ENCODE measurements at places on chromosomes 1 and 21.
A peak's percentile ranks its signal among the peaks of the same experiment; 100 is the strongest.

DNA sequence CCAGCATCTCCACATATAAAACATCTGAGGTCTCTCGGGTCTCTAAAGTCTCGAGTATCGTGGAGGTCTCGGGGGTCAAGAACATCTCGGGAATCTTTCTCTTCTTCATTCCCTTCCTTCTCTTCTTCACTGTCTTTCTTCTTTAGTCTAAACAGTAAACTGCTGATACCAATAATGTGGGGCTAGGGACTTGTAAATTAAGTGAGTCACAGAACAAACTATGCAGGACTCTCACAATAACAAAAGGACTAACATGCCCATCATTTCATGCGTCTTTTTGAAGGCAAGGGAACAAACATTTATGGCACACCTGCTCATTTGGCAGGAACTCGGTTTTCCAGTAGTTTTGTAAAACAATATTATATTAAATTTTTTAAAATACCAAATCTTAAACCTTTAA, 32.4 kb downstream of the PRPF38A start:
- DNase-seq: no peak

DNA sequence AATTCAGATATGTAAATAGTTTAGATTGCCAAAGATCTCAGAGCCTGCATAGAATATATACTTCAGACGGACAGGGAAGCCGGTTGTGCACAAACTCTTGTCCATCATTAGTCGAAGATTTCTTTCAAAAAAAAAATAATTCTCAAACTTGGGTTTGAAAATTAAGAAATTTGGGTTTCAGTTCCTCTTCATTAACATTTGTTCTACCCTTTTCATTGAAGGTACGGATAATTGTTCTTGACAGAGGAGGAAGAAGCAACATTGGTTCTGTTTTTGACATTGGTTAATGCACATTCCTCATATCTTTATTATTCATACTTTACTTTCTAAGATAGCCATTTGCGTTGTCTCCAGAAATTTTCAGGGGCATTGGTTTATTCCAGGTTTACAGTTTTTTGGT, 38.0 kb upstream of the PRMT6 start:
- DNase-seq: no peak

DNA sequence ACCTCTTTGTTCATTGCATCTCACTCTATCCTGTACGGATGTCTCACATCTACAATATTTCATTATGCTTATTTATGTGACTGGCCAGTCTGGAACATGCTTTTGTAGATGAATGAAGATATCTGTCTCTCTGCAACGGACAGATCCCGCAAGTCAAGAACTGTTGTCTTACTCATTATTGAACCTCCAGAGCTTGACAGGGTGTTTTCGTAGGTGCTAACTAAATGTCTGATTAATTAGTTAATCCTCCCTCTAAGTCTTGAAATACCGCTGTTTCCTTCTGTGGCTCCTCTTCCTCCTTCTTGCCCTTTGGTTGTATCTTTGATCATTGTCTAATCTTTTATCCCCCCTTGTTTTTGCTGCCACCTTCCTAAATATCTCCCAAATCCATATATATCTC, 3.2 kb upstream of the C1orf162 start:
- DNase-seq: no peak

DNA sequence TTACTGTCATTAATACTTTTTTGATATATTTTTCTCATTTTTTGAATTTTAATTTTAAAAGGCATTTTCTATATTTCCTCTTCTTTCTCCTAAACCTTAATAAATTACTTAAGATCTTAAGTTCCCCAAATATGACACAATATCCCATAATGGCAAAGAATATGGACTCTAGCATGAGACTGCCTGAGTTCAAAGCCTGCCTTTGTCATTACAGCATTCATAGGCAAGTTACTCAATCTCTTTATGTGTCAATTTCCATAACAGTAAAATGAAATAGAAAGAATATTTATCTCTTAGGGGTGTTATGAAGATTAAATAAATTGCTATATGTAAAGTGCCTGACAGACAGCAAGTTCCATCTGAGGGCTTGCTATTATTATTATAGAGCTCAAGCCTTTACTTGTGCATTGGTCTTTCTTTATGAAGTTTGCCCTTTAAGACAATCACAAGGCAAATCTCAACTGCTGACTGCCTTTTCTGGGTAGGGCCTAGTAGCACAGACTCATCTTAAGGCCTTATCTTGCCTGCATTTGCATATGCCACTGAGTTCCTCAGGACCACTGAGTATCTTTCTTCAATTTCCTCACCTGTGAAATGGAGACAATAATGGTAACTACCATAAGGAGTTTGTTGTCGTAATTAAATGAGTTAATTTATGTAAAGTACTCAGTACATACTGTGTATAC, 231.0 kb downstream of the NRIP1 start:
- DNase-seq: no peak

DNA sequence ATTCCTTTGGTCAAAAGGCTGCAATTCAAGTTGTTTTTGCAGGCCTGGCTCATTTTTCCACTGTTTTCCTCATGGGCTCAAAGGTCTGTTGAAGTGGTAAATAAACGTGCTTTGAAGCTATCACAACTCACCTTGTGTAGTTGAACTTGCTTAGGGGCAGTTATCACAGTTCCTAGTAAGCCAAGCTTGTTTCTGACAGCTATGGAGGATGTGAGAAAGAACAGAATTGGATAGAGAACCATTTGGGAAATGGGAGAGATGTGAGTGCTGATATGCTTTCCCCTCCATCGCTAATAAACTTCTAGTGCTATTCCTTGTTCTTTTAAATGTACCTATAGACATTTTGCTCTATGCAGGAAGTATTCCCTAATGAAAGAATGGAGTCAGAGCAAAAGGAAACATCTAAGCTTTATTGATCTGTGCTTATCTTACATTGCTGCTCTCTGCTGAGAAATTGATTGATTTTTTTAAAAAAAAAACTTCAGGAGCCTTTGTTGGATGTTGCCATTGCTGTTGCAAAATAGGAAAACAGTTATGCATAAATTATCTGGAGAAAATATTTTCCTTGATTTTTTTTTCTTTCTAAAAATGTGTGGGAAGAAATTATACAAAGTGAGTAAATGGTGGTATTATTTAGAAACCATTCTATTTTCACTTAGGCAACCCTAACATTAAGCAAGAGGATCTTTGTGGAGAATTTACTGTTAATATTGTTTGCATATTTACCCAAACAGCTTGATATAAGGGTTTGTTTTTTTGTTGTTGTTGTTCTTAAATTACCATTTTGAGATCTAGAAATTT, 118.2 kb downstream of the MAGI3 start:
- DNase-seq: no peak

GRCh38 chr1:58968360-58968952, 184.6 kb upstream of the JUN start:
- DNase-seq: peak; percentile 66

DNA sequence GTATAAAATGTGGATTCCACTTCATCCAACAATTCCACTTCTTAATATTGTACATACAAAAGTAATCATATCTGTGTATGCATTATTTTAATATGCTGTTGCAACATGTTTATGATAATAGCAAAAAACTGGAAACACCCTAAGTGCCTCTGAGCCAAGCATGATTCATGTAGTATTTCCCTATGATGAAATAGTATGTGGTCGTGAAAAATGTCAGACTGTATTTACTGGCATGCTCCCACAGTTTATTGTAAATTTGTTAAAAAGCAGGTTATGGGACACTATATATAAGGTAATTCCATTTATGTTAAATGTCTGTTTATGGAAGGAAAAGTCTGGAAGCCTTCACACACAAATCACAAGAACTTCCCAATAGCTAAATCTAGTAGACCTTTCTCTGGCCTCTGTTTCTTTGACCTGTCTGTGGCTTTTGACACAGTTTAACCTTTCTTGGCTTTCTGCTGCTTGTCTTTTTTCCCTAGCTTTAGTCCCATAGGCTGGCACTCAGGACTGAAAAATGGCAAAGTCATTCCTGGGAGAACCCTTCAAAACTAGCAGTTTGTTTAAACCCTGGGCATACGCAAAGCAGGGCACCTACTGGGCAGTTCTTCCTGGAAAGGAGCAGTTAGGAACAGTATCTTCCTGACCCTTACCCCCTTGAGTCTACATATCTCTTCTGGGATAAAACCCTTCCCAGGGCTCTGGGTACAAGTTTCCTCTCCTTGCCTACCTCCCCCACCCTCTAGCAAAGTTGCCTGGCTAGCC, 65.4 kb upstream of the ARTN start:
- no peak for DNase-seq

- peak; percentile 75 for DNase-seq
Measured at GRCh38 chr1:6602669-6603237, at the start of gene KLHL21. Gene KLHL21, minus strand, starts transcription at chr1:6602869. Its CDS starts 52 bp downstream, at chr1:6602817.

DNA sequence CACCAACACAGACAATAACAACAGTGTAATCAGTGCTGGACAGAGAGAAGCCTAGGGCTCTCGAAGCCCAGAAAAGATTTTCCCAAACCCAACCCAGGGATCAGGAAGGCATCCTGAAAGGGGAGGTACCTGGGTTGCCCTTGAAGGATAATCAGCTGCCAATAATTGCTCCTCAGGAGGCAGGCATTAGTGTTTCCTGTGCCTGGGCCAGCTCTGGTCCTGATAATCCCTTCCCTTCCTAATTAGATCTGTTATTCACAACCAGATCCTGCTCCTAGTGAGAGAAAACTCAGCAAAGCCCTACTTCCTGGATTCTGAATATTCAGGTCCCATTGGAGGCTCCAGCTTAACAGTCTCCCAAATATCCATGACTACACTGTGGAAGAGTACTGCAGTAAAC, 117.4 kb downstream of the DMRTA2 start:
- DNase-seq: no peak

DNA sequence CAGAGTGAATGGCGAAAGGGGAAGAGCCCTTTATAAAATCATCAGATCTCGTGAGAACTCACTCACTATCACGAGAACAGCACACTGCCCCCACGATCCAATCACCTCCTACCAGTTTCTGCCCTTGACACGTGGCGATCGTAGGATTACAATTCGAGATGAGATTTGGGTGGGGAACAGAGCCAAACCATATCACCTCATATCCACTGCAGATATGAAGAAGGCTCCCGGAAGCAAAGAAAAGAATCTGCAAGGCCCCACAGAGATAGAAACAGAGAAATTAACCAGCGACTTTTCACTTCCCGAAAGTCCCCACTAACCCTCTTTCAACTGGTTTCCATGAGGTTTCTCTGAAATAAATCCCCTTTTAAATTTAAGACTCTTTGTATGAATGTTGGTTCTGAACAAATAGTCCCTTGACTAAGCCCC, 86.2 kb upstream of the IRF2BP2 start:
- DNase-seq: no peak

DNA sequence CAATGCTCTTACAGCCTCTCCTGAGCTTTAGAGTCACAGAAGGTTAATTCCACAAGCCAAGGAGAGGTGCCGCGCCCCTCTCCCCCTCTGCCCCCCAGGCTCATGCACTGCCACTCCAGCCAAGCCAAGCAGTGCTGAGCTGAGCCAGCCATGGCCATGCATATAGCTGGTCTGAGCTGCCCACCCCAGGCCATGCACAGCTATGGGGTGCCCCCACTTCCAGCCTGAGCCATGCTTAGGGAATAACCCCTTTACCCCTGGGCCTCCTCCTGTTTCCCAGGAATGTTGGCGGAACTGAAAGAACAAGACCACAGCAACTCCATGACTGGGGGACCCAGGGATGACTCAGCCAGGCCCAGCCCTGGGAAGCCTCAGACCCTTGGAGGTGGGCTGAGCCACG, 34.0 kb upstream of the MAGOH start:
- no peak for DNase-seq

DNA sequence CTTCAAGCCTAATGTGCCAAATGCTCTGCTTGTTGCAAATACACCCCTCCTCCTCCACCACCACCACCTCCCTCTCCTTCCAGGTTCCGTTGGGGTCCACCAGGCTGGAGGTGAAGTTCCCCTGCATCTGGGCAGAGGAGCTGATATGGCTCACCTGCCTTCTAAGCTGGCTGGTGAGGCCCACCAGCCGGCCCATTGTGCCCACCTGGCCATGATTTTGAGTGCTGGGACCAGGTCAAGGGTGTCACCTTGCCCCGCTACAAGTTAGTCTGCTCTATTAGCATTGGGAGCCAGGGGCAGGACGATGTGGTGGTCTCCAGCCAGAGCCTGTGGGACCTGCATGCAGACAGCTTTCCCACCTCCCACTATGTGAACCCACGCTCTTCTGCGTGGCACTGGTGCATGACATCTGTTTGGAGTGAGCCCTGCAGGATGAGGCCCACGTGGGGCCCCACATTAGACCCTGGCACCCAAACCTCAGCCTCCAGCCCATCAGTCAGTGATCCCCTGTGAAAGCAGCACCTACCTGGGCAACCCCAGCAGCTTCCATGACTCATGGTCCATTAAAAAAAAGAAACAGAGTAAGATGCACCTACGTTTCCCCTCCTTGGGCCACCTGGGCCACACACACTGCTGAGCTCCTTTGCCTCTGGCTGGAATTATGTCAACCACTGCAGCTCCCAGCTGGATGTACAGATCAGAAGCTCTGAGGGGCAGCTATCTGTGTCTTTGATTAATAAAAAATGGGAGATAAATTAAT, 15.6 kb upstream of the CDCP2 start:
- DNase-seq: no peak

DNA sequence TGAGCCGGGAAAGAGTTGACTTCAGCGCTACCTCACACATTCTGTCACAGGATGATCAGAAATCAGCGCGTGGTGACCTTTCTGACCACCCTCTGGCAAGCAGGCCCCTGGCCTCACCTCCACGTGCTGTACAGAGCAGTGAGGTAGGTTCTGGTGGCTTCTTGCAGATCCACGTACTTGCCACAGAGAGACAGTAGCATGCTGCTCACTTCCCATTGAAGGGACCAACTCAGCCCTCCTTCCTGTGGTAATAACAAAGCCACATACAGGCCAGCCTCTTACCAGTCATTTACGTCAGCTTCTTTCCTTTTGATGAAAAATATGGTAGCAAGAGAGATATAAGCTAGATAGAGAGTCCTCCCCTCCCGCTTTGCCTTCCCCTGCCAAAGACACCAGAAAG, 200.7 kb downstream of the CHRM3 start:
- peak; percentile 60 for DNase-seq

- no peak for DNase-seq
Measured at GRCh38 chr1:228267962-228268880, 60.4 kb downstream of the OBSCN start.

- no peak for DNase-seq
Measured at GRCh38 chr1:87426463-87427249, 98.0 kb downstream of the LMO4 start.

DNA sequence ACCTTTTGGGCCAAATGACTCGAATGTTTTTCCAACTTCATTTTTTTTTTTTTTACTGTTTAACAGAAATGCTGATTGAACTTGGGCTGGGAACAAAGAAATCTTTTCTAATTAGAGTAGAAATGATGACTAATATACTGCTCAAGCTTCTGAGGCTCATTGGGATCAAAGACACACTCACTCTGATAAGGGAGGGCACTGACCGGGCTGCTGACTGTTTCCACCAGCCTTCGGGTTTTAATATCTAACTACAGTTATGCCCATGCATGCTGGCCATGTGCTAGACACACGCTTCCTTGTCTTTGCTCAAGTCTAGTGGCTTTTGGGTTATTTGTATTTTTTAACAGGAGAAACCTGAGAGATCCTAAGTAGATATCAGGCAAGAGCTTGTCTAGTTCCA, 16.8 kb downstream of the ZBTB18 start:
- no peak for DNase-seq

DNA sequence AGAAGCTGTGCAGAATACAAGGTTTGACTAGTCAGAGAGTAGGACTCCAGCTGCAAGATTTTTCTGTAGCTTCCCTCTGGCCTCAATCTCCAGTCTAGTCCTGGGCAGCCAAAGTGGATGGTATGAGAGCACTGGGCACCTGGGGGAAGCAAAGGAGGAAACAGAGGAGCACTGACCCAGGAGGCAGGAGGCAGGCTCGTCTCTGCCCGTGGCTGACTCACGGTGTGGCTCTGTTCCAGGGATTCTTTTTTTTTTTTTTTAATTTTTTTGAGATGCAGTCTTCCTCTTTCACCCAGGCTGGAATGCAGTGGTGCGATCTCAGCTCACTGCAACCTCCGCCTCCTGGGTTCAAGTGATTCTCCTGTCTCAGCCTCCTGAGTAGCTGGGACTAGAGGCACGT, 4.1 kb upstream of the NPPB start:
- no peak for DNase-seq

Measured in KBM-7 (cell line).